Cardiac muscle cell (in vitro differentiated cells and primary cell): ENCODE measurements at places on chromosomes 2 and 18. TPM values are rescaled to one million over a fixed set of nuclear protein-coding genes. Genes with fewer than 3 reads are reported as not detected.

BMP10 gene
- polyA plus RNA-seq: 0.35 and 1.2 TPM in 2 replicates

SLC5A7 gene
- polyA plus RNA-seq: 0.69 TPM in 1 of 2 replicates, not detected in the other

GRCh38 chr2:191036363-191036762, 22.4 kb upstream of the STAT1 start:
- no peak for DNase-seq

TSGA10 gene
- polyA plus RNA-seq: 5.8 and 7.3 TPM in 2 replicates

- DNase-seq: no peak
Observed at GRCh38 chr2:10524341-10524740, 76.2 kb upstream of the ODC1 start.

CABLES1 gene
- 4.1 and 8.3 TPM in 2 replicates for polyA plus RNA-seq

- DNase-seq: no peak
Observed at GRCh38 chr2:185643434-185643833, 95.2 kb upstream of the FSIP2 start.

- DNase-seq: no peak
Observed at GRCh38 chr18:11008505-11008904, 140.9 kb downstream of the PIEZO2 start.

GRCh38 chr2:121492409-121492808, 38.3 kb upstream of the RNU4ATAC start:
- no peak for DNase-seq

DNA sequence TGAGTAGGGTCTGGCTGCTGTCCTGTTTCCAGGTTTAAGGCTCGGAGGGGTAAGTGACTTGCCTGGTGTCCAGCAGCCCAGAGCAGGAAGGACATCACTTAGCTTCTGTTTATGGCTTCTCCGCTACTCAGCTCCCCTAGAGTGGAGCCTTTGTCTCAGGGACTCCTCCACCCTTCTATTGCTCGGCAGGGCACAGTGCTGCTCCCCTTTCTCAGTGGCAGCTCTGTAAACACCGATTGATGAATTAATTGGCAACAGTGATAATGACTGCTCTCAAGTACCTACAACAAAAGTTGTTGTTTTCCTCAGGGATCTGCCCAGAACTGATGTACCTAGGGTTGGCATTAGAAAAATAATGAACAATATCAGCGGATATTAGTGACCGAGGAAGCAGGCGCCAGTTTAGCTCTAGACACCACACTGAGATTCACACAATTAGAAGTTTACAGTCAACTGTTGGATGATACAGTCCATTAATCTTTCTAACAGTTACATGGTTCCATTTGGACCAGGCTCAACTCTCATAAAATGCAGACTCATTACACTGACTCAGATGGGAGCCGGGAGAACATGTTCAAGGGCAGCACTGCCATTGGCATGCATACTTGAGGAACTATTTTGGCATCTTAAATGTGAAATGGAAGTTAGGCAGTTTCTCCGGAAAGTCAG, 265.7 kb downstream of the MTX2 start:
- DNase-seq: peak; percentile 33

DNA sequence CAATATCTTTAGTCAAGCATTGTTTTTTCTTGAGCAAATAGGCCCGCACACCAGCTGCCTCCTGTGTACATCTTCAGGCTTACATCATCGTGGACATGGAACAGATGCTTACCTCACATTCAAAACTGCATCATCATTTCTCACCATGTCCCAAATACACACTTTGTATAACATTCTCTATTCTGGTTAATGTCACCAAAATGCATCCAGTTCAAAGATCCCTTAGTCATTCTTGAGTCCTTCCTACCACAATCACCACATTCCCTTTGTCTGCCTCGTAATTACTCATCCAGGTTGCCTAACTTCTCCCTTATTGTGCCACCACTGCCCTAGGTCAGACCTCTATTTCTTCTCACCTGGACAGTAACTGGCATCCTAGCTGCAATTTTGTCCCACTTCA, 373.7 kb upstream of the GALNT5 start:
- DNase-seq: no peak

GRCh38 chr2:65594150-65594549, 161.8 kb upstream of the SPRED2 start:
- no peak for DNase-seq

GRCh38 chr2:80288576-80288975, 16.0 kb downstream of the LRRTM1 start:
- no peak for DNase-seq

ST8SIA3 gene
- not detected in 2 replicates for polyA plus RNA-seq

- DNase-seq: no peak
Observed at GRCh38 chr2:42071791-42072190, 24.0 kb downstream of the PKDCC start.

DNA sequence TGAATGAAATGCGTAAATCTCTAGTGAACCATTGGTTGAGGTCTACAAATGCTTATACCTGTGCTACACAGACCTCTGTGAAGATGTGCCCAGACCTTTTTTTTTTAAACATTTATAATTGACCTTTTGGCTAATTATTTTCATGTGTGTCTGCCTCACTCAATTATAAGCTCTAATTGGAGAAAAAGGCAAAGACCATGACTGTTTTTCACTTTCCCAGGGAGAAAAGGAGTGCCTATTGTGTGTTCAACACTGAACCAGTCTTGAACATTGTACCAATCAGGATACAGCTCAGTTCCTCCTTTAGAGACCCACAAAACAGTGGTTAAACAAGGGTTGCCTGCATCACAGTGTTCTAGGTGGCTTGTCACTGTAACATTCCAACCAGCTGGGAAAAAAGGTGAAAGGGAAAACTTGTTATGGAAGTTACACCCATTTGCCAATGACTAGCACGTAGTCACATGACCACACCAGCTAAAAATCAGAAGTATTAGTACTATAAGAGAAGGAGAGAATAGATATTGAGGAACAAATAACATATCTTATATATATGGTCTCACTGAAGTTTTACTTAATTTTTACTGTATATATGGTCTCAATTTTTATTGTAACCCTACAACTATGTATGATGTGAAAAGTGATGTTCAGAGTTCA, 13.4 kb downstream of the TANK start:
- DNase-seq: no peak

DNA sequence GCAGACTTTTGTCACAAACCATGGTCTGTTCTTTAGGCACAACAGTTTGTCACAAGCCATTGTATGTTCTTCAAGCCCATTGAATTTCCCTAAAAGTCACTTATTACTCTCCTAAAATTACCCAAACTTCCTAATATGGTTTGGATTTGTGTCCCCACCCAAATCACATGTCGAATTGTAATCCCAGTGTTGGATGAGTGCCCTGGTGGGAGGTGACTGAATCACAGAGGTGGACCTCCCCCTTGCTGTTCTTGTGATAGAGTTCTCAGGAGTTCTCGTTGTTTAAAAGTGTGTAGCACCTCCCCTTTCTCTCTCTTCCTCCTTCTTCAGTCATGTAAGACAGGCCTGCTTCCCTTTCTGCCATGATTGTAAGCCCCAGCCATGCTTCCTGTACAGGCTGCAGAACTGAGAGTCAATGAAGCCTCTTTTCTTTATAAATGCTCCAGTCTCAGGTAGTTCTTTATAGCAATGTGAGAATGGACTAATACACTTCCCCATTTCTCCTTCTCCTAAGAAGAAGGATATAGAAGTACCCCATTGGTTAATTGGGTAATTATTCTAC, 11.2 kb upstream of the GYPC start:
- no peak for DNase-seq

GRCh38 chr2:192254444-192254843, 59.7 kb upstream of the TMEFF2 start:
- DNase-seq: no peak

- DNase-seq: no peak
Observed at GRCh38 chr2:60710707-60711106, 45.4 kb upstream of the PAPOLG start.

ZNF804A gene
- polyA plus RNA-seq: 0.12 TPM in 1 of 2 replicates, not detected in the other

- DNase-seq: no peak
Observed at GRCh38 chr2:23220513-23221094, 164.4 kb upstream of the KLHL29 start.

GRCh38 chr2:103289105-103289725, 527.4 kb downstream of the TMEM182 start:
- DNase-seq: peak; percentile 4

FBXO41 gene
- polyA plus RNA-seq: 1.0 and 1.3 TPM in 2 replicates

TFPI gene
- 8.8 and 12.6 TPM in 2 replicates for polyA plus RNA-seq

- no peak for DNase-seq
Observed at GRCh38 chr2:207676827-207677354, 34.5 kb upstream of the CCNYL1 start.

DNA sequence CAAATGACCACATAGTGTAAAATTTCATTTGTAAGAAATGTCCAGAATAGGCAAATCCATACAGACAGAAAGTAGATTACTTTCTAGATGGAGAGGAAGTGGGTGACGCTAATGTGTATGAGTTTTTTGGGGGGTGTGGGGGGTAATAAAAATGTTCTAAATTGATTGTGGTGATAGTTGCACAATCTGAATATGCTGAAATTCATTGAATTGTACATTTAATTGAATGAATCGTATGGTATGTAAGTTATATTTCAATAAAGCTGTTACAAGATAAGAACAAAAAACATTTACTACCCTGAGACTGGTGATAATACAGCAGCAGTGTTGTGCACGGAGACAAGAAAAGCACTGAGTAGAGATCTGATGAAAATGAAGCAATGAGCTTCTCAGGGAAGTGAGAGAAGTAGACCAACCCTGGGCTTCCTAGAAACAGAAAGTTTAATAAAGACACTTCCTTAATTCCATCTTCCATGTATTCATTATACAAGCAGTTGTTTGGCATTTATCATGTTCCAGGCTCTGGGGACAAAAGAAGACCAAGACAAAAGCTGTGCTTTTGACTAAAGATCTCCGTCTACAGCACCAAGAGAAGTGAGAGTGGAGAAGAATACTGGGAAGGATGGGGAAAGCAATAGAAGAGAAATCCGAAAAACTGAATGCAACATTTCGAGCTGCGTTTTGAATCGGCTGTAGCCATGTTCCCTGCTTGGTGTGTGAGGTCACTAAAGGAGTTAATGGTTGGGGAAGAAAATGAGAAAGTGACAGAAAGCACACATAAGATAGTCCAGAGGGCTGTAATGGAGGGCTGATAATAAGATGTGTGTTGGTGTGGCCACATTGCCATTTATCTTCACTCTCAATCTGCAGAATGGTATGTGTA, 1.8 kb upstream of the PDE11A start:
- peak; percentile 3 for DNase-seq

- DNase-seq: no peak
Observed at GRCh38 chr18:23924813-23925212, 89.7 kb upstream of the TTC39C start.

GRCh38 chr2:120436885-120437603, 91.1 kb downstream of the INHBB start:
- DNase-seq: no peak

LHCGR gene
- 0.51 TPM in 1 of 2 replicates, not detected in the other for polyA plus RNA-seq

KRTCAP3 gene
- 2.0 and 4.9 TPM in 2 replicates for polyA plus RNA-seq

- peak; percentile 84 for DNase-seq
Observed at GRCh38 chr18:2987876-2988790, 24.8 kb downstream of the LPIN2 start.

MPPE1 gene
- polyA plus RNA-seq: 34.4 and 44.1 TPM in 2 replicates
